Anterior cingulate cortex (tissue), 58 donors: ENCODE measurements at places on chromosomes 1 and 21.

GRCh38 chr1:38733761-38734160 lies 125.8 kb downstream of the RRAGC start:
- DNase-seq = no peak

- no peak for DNase-seq
These were observed 286.1 kb upstream of the ESRRG start for GRCh38 chr1:217009376-217009775.

DNA sequence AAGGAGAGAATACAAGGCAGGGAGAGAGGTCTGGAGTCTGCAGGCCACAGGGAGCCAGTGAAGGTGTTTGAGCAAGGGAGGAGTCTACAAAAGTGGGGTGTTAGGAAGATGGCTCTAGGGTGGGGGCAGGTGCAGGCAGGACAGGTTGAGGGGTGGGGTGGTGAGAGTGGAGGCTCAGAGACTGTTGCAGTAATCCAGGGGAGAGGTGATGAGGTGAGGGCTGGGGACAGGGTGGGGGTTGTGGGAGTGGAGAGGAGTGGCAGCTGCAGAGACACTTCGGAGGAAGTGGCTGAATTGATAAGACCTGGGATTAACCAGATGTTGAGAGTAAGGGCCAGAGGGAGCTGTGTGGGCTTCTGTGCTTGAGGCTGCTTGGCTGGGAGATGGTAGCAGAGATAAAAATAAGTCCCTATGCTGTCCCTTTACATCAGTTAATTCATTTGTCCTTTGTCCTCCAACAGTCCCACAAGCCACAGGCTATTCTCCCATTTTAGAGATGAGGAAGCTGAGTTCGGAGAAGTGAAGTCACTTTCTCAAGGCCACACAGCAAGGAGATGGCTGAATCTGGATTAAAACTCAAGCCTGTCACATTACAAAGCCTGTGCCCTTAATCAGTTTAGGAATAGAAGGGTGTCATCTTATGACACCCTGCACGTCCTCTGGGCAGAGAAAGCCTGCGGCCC lies 54.8 kb upstream of the SYNC start:
- DNase-seq = no peak

DNA sequence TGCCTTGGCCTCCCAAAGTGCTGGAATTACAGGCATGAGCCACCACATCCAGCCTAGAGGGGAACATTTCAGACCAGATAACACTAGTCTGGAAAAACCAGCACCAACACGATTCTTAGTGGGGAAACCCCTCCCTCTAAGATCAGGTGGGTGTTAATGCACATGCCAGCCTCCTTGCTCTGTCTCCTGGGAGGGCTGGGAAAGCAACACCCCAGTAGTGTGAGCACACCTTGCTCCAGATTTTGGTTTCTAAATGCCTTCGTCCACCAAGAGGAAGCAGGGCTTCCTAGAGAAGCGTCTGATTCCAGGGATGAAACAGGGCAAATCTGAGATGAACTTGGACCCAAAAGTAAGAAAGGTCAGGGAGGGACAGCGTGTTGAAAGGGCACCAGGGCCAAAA lies 2.2 kb upstream of the KRTAP10-4 start:
- DNase-seq = no peak

DNA sequence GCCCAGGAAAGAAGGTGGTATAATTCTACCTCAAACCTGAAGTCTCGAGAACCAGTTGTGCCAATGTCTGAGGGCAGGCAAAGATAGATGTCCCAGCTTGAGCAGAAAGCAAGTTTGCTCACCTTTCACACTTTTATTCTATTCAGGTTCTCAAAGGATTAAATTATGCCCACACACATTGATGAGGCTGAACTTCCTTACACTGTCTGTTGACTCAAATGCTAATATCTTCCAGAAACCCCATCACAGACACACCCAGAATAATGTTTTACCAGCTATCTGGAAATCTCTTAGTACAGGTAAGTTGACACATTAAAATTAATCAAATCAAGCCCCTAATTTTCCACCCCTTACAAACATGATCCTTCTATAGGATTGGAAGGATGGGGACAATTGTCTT lies 605.7 kb downstream of the NUF2 start:
- DNase-seq = no peak

GRCh38 chr1:162366671-162367070 lies 10.0 kb downstream of the SPATA46 start:
- no peak for DNase-seq

- no peak for DNase-seq
These were observed 871 bp downstream of the TUFT1 start for GRCh38 chr1:151540982-151541377.

GRCh38 chr1:202288177-202288576 lies 53.6 kb downstream of the UBE2T start:
- no peak for DNase-seq

- DNase-seq = no peak
These were observed 22.7 kb downstream of the PANK4 start for GRCh38 chr1:2503554-2504224.

DNA sequence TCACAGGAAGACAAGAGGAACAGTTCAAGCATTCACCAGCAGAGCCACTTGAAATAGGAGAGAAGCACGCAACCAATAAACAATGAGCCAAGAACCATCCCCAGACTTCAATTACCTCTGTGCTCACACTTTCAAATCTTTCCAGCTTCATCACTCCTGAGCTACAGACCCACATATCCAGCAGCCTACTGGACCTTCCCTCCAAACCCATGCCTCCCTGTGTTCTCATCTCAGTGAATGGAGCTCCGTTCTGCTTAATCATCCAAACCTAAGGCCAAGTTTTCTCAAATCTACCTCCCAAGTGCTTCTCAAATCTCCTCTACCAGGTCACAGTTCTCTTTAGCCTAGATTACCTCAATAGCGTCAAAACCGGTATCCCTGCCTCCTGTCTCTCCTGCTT lies 3.7 kb downstream of the PEF1 start:
- DNase-seq = no peak

DNA sequence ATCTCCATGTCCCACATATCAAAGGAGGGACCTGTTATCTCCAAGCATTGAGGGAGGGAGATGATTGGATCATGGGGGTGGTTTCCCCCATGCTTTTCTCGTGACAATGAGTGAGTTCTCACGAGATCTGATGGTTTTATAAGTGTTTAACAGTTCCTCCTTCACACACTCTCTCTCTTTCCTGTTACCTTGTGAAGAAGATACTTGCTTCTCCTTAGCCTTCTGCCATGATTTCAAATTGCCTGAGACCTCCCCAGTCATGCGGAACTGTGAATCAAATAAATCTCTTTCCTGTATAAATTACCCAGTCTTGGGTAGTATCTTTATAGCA lies 91.6 kb downstream of the DDAH1 start:
- no peak for DNase-seq

- DNase-seq = peak; percentile 21
These were observed 717 bp upstream of the BATF3 start for GRCh38 chr1:212700223-212700891.

DNA sequence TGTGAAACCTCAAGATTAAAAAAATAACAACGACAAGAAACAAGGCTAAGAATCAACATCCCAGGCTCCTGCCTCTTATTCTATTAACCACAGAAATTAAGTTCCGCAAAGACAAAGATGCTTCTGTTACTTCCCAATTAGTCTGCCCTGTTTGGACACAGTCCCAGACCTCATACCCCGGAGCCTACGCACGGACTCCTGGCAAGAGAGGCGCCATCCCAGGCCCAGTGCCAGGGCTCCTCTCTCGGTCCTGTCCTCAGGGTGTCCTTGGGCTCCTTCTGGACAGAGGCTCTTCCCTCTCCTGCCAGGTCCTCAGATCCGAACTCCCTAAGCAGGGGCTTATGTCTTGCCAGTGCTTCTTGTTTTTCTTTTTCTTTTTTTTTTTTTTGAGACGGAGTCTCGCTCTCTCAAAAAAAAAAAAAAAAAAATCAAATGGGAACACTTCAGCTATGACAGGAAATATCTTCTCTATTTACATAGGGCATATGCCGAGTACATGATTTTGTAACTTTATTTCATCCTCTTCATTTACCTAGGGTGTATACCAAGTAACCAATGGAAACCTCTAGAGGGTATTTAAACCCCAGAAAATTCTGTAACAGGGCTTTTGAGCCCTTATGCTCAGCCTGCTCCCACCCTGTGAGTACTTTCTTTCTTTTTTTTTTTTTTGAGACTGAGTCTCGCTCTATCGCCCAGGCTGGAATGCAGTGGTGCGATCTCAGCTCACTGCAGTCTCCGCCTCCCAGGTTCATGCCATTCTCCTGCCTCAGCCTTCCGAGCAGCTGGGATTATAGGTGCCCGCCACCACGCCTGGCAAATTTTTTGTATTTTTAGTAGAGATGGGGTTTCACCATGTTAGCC lies 11.7 kb upstream of the ENO1 start:
- peak; percentile 17 for DNase-seq

DNA sequence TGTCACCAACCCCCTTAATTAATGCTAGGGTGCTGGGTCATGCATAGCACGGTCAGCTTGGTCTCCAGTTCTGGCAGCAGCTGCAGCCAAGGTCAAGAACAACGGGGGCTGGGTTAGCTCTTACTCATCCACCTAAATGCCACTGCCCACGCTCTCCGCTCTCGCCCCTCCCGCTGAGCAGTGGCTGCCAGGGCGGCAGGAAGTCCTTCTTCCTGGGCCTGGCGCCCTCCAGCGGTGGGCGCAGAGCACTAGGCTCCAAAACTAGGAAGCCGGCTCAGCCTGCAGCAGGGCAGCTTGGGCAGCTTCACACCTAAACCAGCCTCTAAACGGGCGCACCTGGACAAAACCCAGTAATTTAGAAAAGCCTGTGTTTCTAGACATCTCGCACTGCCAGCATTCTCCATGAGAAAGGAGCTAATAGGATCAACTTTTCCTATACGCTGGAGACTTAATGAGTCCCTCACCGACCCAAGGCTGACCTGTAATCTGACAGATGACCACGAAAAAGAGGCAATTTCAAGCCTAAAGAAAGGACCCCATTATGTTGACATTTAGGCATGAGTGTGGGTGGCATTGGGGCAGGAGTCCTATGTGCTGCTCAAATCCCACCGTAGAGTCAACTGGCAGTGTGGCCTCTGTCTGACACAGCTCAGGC lies 78.4 kb upstream of the LRRN2 start:
- DNase-seq = peak; percentile 17
